Right lobe of liver (tissue), 6 donors: ENCODE measurements at places on chromosomes 11 and 22.

- no peak for DNase-seq
These were observed 66.0 kb downstream of the PPP2R1B start for GRCh38 chr11:111700162-111700561.

DNA sequence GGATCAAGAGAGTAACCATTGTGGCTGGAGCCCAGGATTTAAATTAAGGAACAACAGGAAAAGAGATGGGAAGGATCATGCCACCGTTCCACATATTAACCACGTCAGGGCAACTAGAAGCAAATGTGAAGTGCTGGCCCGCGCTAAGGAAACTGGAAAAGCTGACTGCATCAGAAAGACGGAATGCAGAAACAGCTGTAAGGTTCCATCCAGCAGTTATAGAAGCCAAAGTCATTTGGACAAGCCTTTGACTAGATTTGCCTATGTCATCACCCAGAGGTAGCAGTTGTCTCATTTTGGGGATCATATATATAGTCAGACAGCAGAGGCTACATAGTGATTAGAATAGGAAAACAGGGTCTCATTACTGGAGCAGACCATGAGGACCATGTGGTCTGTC lies 43.0 kb upstream of the CRTAM start:
- DNase-seq = no peak

GRCh38 chr22:44193535-44193891 lies 12.8 kb downstream of the PARVG start:
- no peak for DNase-seq

DNA sequence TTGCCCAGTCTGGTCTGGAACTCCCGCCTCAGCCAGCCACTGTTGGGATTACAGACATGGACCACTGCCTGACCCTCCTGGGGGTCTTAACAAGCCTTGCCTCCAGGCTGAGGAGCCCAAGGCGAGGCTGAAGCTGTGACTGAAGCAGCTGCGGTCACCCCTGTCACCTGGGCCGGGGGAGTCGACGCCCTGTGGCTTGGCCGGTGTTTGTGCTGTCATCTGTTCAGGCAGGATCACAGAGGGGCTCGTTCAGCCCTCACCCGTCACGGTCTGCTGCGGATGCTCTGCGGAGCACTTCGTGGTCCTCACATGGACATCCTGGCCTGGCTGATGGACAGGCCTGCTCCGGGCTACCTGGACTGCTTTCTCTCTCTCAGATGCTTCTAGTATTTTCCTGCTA lies 23.8 kb downstream of the TRMU start:
- no peak for DNase-seq

- DNase-seq = no peak
These were observed 71.5 kb upstream of the BID start for GRCh38 chr22:17845790-17846189.

DNA sequence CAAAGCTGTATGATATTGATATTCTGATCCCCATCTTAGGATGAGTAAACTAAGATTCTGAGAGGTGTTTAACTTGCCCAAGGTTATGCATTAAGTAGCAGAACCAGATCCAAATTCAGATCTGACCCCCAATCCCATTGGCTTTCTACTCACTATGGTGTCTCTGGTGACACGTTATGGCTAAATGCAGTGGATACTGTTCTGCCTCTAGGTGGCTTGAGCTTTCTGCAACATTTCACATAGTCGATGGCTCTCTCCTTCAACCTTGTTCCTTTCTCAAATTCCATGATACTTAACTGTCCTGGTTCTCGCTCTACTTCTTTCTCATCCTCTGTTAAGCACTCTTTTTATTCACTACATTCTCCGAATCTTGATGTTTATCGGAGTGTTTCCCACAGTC lies 9.4 kb downstream of the C11orf97 start:
- DNase-seq = no peak

- no peak for DNase-seq
These were observed 45.2 kb upstream of the FLI1 start for GRCh38 chr11:128648711-128649110.

GRCh38 chr11:97860237-97860636 lies 1160.5 kb upstream of the CNTN5 start:
- DNase-seq = no peak

- no peak for DNase-seq
These were observed 2.4 kb downstream of the CSDC2 start for GRCh38 chr22:41563051-41563711.

DNA sequence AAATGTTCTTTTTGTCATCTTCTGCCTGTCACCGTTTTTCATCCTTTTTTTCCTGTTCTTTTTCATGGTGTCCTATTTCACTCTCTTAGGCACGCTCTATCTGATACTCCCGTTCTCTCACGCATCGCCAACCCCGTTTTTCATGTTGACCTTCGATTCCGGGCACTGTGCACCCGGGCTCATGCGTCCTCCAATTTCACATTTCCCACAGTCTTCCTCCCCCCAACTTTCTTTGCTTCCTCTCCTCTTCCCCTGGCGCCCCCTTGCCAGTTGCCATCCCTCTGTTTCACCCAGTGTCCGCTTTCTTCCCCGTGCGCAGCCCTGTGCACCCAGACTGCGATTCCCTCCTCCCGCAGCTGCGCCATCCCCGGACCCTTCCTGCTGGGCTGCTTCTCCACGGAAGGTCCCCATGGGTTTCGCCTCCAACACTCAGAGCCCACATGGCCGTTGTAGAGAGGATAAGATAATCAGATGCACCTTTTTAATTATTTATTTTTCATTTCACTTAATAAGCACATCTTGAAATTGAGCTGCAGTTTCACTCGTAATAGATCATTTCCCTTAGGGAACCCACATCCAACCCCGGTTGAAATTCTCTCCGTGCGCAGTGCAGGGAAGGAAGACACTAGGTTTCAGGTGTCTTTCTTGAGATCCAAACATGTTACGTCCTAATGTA lies 791.1 kb downstream of the NTM start:
- no peak for DNase-seq

GRCh38 chr22:30386608-30386959 lies 627 bp downstream of the RNF215 start:
- no peak for DNase-seq

DNA sequence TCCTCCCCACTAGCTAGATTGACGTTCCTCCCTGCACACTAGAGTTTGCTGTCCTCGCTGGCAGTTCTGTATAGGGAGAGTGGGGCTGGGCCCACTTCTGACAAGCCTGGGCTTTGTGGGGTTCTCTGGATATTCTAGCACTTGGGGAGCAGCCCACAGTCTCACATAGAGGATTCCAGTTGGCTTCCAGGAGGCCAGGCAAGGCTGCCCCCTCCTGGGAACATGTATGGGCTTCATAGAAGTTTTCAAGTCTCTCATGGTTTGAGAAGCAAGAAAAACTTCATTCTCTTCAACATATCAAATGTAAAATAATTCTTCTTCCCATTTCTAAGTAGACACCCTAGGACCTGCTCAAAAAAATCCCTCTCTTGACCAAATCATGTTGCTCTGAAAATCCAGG lies 87.5 kb downstream of the NAV2 start:
- DNase-seq = no peak

- DNase-seq = peak; percentile 48
These were observed 25.4 kb upstream of the MUC5B start for GRCh38 chr11:1197431-1197885.

DNA sequence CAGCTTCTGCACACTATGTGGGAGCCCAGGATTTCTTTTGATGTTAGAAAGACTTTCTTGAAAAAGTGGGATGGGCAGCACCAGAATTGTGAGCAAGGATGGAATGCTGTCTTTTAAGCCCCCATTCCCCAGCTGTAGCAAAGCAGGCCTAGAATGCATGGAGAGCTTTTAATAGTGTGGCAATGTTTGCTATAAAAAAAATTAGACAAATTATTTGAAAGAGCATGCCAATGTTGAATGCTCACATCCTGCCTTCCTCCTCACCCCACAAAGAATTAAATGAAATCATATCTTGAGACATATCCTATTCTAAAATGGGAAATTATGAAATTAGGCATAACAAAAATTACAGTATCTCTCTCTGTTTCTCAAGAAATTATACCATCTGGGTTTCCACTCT lies 154.7 kb downstream of the C11orf91 start:
- no peak for DNase-seq

GRCh38 chr11:11569936-11570491 lies 51.8 kb downstream of the GALNT18 start:
- DNase-seq = peak; percentile 73

DNA sequence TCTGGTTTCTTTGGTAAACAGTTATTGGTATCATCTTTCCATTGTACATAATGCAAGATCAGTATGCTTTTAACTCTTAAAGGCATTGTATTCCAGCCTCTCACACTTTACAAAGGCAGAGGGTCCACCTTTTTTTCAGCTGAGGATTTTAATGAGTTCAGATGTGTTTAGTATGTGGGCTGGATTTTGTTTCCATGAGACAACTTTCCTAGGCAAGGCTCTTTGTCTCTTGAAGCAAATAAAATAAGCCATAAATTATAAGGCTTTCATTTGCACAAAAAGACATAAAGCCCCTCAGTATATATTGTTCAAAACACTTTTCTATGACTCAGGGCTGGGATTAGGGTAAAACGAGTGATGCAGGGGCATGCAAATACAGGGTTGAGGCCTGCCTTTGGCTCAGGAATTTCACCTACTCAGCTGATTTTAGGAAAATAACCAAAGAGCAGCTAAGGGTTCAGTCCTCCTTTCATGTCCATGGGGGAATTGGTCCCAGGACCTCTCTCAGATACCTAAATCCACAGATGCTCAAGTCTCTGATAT lies 7.6 kb downstream of the MMP20 start:
- DNase-seq = no peak

GRCh38 chr22:21651521-21652009 lies 9.5 kb downstream of the SDF2L1 start:
- DNase-seq = peak; percentile 38

DNA sequence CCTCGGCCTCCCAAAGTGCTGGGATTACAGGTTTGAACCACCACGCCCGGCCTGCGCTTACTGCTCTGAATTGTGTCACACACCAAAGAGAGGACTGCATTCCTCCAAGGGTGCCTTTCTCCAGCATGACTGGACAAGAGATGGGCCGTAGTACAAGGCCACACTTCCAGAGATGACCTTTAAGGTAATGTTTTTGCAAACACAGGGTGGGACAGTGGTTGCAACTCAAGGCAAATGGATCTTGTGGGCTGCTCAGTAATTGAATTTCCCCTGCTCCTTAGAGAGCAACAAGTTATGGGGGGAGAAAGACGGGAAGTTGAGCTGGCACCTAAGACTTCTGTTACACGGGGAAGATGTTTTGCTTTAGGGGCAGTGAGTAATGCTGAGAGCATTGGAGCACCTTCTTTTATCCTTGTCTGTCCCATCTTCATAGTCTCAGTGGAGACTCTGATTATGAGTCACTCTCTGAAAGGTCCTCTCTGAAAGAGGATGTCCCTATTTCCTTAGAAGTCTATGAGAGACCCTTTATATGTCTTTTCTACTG lies 66.3 kb downstream of the C11orf91 start:
- DNase-seq = no peak
